ENCODE measurements at places on chromosomes 1 and 21.

GRCh38 chr1:76303340-76303717, 228.8 kb downstream of the ST6GALNAC3 start:
- no peak for DNase-seq

DNA sequence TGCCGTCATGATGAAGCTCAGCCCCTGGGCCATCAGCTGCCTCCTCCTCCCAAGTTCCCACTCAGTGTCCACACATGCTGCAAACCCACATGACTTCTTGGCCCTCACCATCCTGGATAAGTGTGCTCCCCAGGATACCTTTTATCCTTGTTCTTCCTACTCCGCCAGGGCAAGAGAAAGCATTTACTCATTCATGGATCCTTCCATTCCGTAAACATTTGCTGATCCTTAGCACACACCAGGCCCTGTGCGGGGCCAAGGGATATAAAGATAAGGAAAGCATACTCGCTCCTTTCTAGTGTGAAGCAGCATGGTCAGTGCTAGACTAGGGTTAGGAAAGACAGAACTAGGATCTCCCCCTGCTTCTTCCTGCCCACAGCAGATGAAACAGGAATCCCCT, 122.1 kb upstream of the HMGB4 start:
- DNase-seq = no peak

GRCh38 chr1:52651904-52652303, 18.9 kb downstream of the SHISAL2A start:
- DNase-seq = no peak

DNA sequence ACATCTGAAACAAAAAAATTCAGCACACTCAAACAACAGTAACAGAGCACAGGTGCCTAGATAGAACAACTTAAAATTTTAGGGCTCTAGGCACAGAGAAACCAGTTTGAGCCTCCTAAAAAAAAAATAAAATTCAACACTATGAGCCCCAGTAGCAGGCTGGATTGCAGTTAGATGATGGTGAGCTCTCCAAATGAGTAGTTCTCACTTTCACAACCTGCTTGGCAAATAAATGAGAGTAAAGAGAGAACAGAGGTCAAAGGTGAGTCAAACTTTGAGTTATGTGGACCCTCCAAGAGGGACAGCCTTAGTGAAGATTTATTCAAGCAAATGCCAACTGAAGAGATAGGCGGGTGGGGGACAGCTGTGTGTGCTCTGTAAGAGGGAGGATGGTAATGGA, 3.6 kb downstream of the BEND5 start:
- no peak for DNase-seq

DNA sequence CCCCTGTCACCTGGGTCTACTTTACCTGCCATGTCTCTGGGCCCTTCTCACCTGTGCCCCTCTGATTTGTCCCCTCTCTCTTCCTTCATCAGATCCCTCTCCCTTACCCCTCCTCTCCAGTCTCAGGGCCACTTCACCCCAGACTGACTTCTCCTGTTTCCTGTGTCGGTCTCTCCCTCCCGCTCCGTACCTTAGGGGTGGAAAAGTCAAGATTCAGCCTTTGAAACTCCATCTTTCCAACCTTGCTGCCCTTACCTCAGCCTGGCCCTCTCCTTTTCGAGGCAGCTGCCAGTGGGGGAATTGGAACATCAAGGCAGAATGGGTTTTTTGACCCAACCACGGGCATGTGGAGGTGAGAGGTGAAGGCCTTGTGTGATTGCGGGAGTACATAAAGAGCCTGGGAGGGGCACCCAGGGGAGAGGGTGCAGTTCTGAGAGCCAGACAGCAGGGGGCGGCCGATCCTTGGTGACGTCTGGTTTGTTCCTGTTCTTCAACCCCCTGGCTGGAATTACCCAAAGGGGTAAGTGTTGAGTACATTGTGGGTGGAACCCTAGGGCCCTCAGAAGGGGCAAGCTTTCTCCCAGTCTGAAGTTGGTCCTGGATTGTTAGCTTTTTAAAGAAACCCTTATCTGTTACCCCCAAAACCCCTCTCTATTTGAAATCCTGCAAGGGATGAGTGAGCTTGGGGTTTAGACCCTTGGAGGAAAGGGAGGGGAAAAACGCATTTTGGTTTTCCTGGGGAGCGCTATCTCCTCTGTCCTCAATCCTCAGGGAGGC, 12.3 kb upstream of the DMBX1 start:
- DNase-seq = peak; percentile 78

DNA sequence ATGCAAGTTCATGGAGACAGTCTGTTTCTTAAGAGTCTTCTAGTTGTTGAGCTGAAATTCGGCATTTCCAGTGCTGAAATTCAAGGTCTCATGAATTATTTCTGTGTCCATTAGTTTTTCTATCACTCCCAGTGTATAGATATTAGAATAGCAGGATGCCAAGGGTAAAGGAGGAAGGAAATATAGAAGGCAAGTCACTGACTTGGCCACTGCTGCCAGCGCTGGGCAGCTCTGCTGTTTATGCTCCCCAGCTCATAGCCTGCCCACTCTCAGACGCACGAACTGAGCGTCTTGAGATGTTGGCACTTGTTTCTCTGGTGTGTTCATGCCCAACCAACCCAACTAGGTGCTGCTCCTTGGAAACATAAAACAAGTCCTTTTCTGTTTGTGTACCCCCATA, 110.1 kb downstream of the SLC45A1 start:
- DNase-seq = no peak

DNA sequence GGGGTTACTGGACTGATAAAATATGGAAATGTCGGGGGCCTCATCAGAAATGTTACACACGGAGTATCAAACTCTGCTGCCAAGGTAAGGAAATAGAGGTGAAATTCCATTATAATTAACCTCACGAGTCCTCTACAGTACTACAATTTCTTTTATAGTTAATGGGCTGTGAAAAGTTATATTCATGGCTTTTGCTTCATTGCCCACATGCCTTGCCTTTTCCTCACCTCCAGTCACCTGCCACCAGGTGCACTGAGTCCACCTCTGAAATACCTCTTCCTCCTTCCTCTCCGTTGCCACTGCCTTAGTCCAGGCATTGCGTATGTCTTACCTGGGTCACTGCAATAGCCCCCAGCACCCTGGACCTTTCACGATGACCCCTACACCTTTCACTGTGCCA, 186.9 kb downstream of the VPS13D start:
- no peak for DNase-seq

- DNase-seq = no peak
Observed at GRCh38 chr1:85148524-85149250, 52.1 kb downstream of the SYDE2 start.

GRCh38 chr1:99326215-99326949, 62.1 kb downstream of the PLPPR4 start:
- DNase-seq = no peak

GRCh38 chr1:67348586-67349252, 41.0 kb downstream of the IL12RB2 start:
- no peak for DNase-seq

DNA sequence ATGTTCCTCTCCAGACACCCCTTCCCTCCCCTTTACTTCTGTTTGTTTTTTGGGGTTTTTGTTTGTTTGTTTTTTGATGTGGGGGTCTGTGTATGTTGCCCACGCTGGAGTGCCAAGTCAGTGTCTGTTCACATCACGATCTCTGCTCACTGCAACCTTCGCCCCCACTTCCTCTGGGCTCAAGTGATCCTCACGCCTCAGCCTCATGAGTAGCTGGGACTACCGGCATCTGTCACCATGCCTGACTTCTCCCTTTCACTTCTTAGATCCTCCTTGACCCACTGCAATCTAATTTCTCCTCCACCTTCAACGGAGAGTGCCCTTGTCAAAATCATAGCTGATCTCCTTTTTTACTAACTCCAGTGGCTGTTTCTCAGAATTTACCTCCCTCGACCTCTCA, 100.7 kb upstream of the KIF26B start:
- no peak for DNase-seq

Data from CD8-positive, alpha-beta T cell (primary cell).